ENCODE measurements at places on chromosomes 16 and 17. TPM values are rescaled to one million over a fixed set of nuclear protein-coding genes. Genes with fewer than 3 reads are reported as not detected.

DNA sequence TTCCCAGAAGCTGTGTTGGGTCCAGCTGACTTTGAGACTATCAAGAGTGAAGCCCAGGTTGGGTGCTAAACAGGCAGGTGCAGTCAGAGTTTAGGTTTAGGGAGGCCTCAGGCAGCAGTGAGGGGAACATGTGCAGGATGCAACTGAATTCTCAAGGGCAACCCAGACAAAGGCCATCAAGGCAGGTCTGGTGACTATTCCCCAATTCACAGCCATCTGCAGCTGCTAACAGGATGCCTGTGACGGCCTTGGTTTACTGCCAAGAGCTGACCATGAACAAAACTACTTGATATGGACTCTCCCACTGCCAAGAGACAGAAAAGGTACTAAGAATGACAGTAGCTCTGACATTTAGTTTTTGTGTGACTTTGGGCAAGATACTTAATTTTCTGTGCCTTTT is 45.2 kb upstream of the BCAR1 start:
- no peak for DNase-seq

- DNase-seq: no peak
Measured at GRCh38 chr17:64580384-64581315, 73.9 kb downstream of the CEP95 start.

- peak; percentile 60 for DNase-seq
Measured at GRCh38 chr17:77491921-77492445, 351.2 kb downstream of the SEC14L1 start.

CDK5R1 gene
- 9.9 TPM for total RNA-seq

Measured in activated naive CD8-positive, alpha-beta T cell treated with anti-CD3 and anti-CD28 coated beads for 36 hours (primary cell).